ENCODE measurements at places on chromosomes 2 and 18. TPM values are rescaled to one million over a fixed set of nuclear protein-coding genes. Genes with fewer than 3 reads are reported as not detected.

GRCh38 chr2:102826904-102827303, 65.1 kb downstream of the TMEM182 start:
- no peak for DNase-seq

GRCh38 chr2:224836263-224836662, 120.1 kb upstream of the CCDC195 start:
- no peak for DNase-seq

Gene ENOSF1
- 37.0 TPM for total RNA-seq

GRCh38 chr2:70684846-70685622, 83.0 kb downstream of the ADD2 start:
- no peak for DNase-seq

- DNase-seq: no peak
These were observed 63.0 kb downstream of the REEP1 start for GRCh38 chr2:86274265-86274917.

Gene SERPINB4
- not detected for total RNA-seq

DNA sequence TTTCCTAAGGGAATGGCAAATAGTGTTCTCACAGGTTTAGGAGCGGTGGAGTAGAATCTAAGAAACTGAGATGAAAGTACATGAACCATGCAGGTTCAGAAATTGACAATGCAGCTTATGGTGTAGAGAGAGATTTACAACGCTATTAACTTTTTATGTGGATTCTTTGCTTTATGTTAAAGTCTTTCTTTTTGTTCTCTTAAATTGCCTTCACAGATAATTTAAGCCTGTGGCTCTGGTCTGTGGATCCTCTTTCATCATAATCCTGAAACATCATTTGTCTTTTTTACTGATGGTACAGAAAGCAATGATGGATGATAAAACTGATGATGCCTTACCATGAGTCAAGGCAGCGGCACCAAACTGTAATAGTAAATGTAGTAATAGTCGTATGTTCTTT, 30.3 kb downstream of the SOCS6 start:
- DNase-seq: no peak

DNA sequence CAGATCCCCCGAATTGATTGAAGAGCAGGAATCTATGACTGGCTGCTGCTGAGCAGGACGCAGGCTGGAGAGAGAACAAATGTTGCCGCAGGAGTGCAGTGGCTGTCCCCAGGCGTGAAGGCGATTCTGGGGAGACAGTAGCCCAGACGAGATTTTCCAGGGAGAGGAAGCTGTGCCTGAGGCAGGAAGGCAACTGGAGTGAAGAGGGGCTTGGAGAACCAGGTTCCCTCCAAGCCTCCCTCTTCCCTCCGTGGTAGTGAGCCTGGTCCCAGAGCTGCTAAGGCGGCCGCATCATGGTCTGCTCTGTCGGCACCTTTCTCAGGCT, 1.3 kb upstream of the NPPC start:
- DNase-seq: no peak

DNA sequence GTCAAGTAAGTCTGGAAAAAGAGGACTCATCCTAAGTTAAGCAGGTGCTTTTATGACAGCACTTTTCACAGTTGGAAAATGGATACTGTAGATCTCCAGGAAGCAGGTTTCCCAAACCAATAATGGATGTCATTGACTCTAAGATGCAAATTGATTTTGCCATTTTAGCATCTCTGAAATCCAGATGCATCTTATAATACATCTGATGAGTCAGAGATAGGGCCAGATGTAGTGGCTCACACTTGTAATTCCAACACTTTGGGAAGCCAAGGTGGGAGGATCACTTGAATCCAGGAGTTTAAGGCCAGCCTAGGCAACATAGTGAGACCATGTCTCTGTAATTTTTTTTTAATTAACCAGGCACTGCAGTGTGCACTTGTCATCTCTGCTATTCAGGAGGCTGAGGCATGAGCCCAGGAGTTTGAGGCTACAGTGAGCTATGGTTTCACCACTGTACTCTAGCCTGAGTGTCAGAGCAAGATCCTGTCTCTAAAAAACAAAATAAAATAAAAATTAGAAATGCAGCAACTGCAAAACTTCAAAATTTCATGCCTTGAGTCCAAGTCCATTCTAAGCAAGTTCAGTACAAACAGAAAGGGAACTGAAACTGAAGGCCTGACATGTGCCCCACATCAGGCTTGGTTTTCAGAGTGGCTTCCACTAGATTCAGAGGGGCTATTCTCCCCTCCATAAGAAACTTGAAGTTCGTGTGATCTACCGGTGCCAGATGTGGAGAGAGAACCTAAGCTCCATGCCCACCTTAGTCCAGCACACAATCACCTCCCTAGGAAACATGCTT, 267.8 kb upstream of the NCKAP5 start:
- DNase-seq: no peak

Gene WDR43
- 32.2 TPM for total RNA-seq

DNA sequence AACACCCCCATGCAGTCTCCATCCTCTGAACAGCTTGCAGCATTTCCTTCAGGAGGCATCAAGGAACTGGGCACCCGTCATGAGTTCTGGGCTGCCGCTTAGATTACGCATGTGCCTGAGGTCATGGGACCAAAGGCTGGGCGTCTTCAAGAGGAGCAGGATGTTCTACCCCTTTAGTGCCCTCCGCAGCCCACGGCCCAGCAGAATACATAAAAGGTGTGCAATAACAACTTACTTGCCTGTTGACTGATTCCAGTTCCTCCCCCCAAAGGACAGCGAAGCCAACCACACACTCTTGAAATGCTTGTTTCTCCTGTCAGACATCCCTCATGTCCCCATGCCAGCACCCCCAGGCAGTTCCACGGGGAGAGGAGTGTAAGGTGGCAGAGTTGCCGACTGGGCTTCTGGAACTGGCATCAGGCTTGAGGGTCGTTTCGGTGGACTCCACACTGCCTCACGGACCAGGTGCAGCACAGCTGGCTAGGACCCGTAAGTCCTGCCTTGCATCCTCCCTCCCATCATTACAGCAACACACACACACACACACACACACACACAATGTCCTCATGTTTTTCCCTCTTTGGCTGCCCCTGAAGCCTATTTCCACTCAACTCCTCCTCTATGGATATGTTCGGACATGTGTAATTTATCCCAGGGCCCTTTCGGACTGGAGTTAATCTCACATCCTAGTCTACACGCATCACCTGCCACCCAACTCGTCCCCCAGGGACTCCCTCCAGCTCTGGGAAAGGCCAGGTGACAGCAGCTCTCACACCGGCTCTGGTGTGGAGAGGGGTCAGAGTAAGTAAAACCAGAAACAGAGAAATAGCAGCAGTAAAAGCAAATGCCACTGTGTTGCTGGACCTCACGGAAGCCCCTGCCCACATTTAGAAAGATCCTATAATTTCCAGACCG, 200.7 kb downstream of the BCL11A start:
- no peak for DNase-seq

- DNase-seq: no peak
These were observed 74.6 kb downstream of the PID1 start for GRCh38 chr2:229196448-229196847.

GRCh38 chr18:63120620-63121019, 198.9 kb downstream of the BCL2 start:
- DNase-seq: no peak

GRCh38 chr18:31684279-31685096, at the start of gene B4GALT6:
B4GALT6 (minus strand) TSS chr18:31684581; CDS start chr18:31684426, 155 bp downstream.
- no peak for DNase-seq

Gene NEMP2
- 7.2 TPM for total RNA-seq

Gene DOK6
- 4.0 TPM for total RNA-seq

DNA sequence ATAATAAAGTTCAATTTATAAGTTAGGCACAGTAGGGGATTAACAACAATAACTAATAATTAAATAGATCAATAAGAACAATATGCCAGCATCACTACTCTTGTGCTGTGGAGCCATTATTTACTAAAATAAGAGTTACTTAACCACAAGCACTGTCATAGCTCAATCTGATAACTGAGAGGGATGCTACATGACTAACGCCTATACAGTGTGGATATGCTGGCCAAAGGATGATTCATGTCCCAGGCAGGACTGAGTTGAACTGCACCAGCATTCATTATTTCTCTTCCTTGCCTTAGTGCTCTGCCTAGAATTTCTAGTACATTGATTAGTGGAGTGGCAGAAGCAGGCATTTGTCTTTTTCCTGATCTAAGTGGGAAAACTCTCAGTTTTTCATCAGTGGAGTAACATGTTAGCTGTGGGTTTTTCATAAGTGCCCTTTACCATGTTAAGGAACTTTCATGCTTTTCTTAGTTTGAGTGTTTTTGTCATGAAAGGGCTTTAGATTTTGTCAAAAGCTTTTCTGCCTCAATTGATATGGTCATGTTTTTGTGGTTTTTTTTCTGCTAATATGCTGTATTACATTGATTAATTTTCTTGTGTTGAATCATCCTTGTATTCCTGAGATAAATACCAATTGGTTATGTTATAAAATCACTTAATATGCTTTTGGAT, 21.7 kb downstream of the KIAA1328 start:
- DNase-seq: no peak

DNA sequence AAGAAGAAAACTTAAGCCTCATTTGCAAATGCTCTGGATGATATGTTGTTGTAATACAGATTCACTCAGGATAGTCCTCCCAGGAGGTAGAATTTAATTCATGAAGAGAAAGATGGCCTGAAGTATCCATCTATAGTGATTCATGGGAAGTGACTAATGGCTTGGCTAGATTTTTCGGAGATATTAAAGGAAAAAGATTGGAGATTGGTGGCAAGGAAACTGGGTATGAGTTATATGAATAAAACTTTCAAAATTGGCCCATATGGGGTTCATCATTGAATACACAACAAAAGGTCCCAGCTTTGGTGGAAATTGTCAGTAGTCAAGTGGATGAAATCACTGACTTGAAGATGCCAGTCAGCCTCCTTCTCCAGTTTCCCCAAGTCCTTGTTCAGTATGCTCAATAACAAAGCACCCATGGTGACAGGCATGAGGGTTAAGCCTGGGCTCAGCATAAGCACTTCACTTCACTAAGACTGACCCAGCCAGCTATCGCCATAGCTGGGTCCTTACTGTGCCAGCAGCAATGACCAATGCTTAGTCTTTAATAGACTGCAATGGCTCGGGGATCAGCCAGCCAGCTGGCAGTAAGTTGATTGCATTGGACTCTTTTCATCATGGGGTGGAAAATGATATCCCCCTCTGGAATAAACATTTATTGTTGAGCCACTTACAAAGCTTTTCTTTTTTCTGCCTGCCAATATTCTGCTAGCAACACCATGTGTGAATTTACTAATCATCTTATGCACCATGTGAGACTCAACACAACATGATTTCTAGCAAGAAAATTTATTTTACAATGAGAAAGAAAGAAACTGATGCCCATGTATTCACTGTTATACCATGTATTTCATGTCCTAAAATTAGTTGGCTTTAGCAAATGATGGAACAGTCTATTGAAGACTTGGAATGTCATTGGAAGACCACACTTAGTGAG, 176.6 kb upstream of the TACR1 start:
- no peak for DNase-seq

DNA sequence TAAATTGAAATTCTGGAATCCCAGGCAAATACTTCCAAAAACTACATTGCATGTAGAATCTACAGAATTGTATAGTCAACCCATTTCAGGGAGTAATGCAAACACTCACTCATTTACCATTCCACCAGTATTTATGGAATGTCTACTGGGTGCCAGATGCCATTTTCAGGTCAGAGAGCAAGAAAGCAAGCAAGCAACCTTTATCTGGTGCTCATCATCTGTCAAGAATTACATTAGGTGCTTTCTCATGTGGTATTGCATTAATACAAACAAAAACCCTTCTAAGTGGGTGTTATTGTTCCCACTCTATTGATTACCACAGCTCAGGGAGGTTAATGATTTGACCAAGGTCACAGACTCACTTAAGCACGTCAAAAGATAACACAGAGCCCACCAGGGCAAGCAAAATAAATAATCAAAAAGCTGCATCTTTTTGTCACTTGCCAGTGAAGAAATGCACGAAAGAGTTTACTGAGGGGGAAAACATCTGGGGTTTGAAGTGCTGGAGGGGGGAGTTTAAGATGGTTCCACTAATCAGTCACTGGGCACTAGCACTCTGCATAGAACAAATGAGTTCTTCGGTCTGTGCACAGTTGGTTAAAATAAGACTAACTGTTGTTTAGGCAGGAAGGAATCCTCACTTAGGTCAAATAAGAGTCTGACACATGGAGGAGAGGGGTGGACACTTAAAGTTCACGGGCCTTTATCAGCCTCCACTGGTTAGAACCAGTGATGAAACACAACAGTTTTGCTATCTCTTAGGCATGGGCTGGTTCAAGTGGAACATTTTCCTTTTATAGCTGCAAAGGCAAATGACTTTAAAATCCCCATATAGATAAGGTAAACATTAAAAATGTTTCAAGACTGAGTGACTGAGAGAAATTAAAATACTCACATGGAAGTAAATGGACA, 208.8 kb downstream of the CDH2 start:
- no peak for DNase-seq

- no peak for DNase-seq
These were observed 126.6 kb downstream of the UBE2E3 start for GRCh38 chr2:181106789-181107627.

- no peak for DNase-seq
These were observed 325.1 kb downstream of the RNF144A start for GRCh38 chr2:7242189-7242867.

GRCh38 chr2:19837235-19837766, 64.5 kb downstream of the TTC32 start:
- DNase-seq: no peak

GRCh38 chr2:17270894-17271293, 247.3 kb downstream of the RAD51AP2 start:
- no peak for DNase-seq

DNA sequence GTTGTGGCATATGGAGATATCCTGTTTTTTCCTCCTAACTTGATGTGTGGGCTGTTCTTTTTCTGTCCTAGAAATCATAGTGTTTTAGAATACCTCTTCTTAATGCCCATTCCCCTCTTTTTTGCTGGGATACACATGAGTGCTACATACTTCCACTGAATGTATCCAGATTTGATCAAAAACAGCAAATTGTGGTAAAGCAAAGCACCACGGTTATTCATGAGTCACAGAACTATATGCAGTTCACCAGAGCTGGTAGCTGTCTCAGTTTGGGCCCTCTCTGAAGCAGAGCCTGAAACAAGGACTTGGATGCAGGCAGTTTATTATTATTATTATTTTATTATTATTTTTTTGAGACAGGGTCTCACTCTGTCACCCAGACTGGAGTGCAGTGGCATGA, 69.9 kb upstream of the CTLA4 start:
- DNase-seq: no peak

Gene HOXD12
- total RNA-seq: not detected

DNA sequence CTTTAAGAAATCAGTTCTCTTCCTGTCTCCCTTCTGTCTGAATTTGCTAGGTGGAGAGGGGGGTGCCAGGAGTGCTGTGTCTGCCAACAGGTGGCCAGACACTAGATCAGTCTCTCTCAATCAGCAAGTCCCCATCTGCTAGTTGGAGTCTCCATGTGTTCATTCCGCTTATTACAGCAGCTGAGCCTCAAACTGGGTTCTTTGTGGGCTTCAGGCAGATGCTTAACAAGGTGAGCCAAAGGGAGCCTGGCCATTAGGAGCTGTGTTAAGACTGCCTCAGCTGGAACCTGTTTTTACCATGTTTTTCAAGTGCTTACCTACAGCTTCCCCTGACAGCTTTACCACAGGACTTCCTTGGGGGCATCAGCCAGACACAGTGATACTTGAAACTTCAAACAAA, 401.9 kb downstream of the LRP1B start:
- DNase-seq: no peak

- DNase-seq: no peak
These were observed 70.8 kb upstream of the LPIN2 start for GRCh38 chr18:3083766-3084165.

Gene ZSWIM2
- total RNA-seq: not detected

GRCh38 chr2:171762879-171763573, 75.8 kb downstream of the DYNC1I2 start:
- DNase-seq: no peak

- DNase-seq: no peak
These were observed 25.5 kb downstream of the SLC4A5 start for GRCh38 chr2:74317701-74318100.

Data from tibial nerve (tissue), 4 donors.